ENCODE measurements at places on chromosomes 5 and 9.

DNA sequence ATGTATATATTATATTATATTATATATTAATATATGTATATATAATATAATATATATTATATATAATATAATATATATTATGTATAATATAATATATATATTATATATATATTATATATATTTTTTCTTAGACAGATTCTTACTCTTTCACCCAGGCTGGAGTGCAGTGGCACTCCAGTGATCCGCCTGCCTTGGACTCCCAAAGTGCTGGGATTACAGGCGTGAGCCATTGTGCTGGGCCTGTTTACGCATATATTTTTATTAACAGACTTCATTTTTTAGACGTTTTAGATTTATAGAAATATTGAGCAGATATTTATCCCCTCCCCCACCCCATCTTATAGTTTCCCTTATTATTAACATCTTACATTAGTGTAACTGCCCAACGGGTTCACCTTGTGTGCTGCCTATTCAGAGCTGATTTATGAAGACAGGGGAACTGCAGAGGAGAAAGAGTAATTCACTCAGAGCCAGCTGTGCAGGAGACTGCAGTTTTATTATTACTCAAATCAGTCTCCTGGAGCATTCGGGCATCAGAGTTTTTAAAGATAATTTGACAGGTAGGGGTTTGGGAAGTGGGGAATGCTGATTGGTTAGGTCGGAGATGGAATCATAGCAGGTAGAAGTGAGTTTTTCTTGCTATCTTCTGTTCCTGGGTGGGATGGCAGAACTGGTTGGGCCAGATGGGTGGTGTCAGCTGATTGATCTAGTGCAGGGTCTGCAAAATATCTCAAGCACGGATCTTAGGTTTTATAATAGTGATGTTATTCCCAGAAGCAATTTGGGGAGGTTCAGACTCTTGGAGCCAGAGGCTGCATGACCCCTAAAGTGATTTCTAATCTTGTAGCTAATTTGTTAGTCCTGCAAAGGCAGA lies 93.4 kb downstream of the UNC13B start:
- no peak for DNase-seq

DNA sequence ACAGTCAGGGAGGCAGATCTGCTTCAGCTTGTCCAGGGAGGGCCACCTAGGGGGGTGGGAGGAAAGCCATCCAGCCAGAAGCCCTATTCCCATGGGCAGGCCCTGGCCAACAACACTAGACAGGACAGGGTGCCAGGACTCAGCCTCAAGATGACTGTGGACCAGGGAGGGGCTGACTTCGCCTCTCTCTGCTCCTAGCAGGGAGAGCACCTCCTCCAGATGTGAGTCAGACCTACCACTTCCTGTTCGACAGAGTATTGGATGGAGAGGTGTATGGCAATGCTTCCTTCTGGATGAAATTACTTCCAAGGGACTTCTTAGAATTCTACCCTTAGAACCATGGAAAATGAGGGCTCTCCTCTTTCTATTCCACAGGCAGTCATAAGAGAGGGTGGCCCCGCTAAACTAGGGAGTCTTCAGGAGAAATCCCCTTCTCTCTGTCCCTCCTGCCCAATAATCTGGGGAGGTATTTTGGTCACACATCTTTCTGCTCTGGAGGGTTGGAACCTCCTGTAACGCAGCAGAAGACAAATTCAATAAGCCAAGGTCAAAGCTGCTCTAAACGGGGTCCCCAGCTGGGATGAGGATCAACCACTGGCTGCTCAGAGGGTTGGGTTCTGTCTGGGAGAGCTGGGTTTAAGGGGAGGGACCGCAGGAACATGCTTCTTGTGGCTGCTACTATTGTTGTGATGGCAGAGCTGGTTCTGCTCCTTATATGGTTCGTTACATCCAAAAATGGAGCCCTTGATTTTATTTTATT lies 23.2 kb upstream of the RCL1 start:
- DNase-seq: no peak

- no peak for DNase-seq
These were observed 4.1 kb upstream of the TMED7 start for GRCh38 chr5:115629903-115630302.

DNA sequence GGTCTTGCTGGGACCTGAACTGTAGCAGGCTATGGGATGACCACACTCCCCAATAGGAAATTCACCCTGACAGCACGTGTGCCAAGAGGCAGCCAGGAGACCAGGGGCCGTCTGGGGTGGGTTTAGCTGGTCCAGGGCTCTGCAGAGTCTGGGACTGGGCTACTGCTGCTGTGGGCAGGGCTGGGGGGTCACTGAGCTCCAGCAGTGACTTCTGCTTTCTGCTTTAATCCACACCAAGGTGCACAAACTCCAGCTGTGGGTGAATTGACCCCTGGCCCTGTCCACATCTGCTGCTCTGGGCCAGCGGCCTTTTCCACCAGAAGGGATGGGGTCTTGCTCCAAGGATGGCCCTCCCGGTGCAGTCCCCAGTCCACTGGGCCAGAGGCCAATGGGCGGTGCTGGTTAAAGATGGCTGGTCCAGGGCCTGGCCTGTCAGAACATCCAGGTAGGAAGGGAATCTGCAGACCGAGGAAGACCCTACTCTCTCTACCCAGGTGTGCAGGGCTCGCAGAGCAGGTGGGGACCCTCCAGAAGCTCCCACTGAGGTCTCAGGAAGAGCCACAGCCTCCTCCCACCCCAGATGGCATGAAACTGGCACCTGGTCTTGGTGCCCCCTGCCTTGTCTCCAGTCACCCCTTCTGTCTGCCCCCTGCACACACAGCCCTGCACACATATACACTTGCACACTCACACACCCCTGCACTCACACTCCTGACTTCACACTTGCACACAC lies 28.0 kb downstream of the GLT6D1 start:
- DNase-seq: no peak

Data from stimulated activated CD8-positive, alpha-beta memory T cell treated with anti-CD3 and anti-CD28 coated beads, Interleukin-12 subunit alpha, Interleukin-12 subunit beta, amount 100 ng/mL, for 4 hours (primary cell).